ENCODE measurements at places on chromosomes 4 and X. TPM values are rescaled to one million over a fixed set of nuclear protein-coding genes. Genes with fewer than 3 reads are reported as not detected.
A peak's percentile ranks its signal among the peaks of the same experiment; 100 is the strongest.

GRCh38 chr4:47647029-47647428 is 162.0 kb downstream of the ATP10D start:
- no peak overlapping the region for H3K27ac ChIP-seq
- H3K27me3 ChIP-seq, result peaks cover 4% of the 10 kb centered on the region
- no peak overlapping the region for H3K4me3 ChIP-seq
- H3K36me3 ChIP-seq, result no peaks in the 10 kb centered on the region

- no peak overlapping the region for H3K27ac ChIP-seq
- H3K4me1 ChIP-seq, result no peaks in the 10 kb centered on the region
- H3K4me3 ChIP-seq, result no peak overlapping the region
- no peak for DNase-seq
- no peaks in the 10 kb centered on the region for H3K36me3 ChIP-seq
Measured at GRCh38 chr4:123284168-123284567, 112.4 kb upstream of the SPRY1 start.

Gene SPOCK3
- total RNA-seq, result not detected

DNA sequence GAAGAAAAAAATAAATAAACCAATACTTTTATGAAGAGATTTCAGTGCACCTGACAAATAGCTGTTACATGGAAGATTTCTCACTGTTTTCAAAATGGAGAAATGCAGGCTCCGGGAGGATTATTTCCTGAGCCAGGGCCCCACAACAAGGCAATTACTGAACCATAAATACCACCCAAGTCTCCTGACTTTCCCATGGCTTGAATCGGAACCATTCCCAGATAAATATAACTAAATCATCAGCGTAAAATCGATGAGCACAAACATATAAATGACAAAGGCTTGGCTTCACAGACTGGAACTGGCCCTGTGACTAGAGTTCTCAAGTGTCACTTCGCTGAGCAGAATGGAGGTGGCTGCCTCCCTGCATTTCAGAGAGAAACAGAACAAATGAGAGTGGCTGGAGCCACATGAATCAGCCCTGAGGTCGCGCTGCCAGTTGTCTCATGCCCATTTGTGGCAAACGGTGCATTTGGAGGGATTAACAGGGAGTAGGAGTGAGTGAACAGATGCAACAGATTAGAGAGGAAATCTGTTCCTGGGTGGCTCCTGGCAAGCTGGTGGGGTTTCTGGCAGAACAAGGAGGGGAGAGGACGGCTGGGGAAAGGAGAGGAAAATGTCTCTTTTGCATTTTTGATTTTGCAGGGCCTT is 57.3 kb upstream of the STIM2 start:
- H3K4me1 ChIP-seq, result peaks cover 13% of the 10 kb centered on the region
- H3K27me3 ChIP-seq, result no peaks in the 10 kb centered on the region
- H3K4me3 ChIP-seq, result peak overlapping the region; percentile 16
- no peaks in the 10 kb centered on the region for H3K36me3 ChIP-seq

- H3K27me3 ChIP-seq, result no peaks in the 10 kb centered on the region
- H3K36me3 ChIP-seq, result no peaks in the 10 kb centered on the region
- H3K27ac ChIP-seq, result no peak overlapping the region
Measured at GRCh38 chrX:67289055-67289499, 254.7 kb upstream of the AR start.

- H3K4me3 ChIP-seq, result no peak overlapping the region
- H3K27ac ChIP-seq, result no peak overlapping the region
- no peaks in the 10 kb centered on the region for H3K36me3 ChIP-seq
- no peak for DNase-seq
- no peaks in the 10 kb centered on the region for H3K27me3 ChIP-seq
Measured at GRCh38 chrX:67587946-67588624, 44.3 kb downstream of the AR start.

GRCh38 chr4:957231-957580 is 16.2 kb downstream of the DGKQ start:
- H3K4me3 ChIP-seq, result no peak overlapping the region
- H3K4me1 ChIP-seq, result no peaks in the 10 kb centered on the region
- H3K27me3 ChIP-seq, result no peaks in the 10 kb centered on the region
- no peak for DNase-seq
- peaks cover 58% of the 10 kb centered on the region for H3K36me3 ChIP-seq
- no peak overlapping the region for H3K27ac ChIP-seq

- H3K4me3 ChIP-seq, result peak overlapping the region; percentile 56
- DNase-seq, result peak; percentile 44
- H3K27me3 ChIP-seq, result no peaks in the 10 kb centered on the region
Measured at GRCh38 chr4:186651624-186652023, 72.0 kb downstream of the FAT1 start.

DNA sequence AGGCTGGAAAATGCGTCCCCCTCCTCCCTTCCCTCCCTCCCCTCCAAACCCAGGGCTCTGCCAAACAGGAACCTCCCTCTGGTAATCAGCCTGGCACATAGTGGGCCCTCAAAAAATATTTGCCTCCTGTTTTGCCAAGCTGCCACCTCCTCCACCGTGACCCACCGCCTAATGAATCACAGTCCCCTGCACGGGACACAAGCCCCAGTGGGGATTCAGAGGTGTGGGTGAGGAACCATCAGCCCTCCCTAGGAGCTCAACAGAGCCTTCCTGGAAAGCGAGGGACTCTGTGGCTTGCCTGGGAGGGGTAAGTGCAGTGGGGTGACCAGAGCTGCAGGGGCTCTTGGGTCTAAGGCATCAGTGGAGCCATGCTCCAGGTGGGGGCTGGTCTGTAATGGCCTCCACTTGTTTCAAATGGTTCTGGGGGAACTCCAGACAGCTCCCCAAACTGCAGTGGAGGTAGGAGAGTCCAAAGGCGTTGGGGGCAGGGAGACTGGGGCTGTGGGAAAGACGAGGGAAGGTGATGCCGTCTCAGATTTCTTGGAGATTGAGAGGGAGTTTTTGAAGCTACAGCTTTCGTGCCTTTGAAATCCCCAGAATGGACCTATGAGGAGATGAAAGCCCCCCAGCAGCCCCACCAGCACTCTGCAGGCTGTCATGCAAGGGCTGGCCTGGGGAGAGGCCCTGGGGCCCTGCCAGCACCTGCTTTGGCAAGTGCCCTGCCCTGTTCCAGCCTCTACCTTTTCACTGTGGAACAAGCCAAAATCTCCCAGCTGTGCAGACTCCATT is 1.0 kb upstream of the PPP2R2C start:
- peaks cover 3% of the 10 kb centered on the region for H3K27me3 ChIP-seq
- DNase-seq, result no peak
- no peaks in the 10 kb centered on the region for H3K36me3 ChIP-seq
- H3K4me3 ChIP-seq, result no peak overlapping the region
- no peaks in the 10 kb centered on the region for H3K4me1 ChIP-seq

Data from psoas muscle (tissue), 8 donors.